ENCODE measurements at places on chromosomes 6 and 20. TPM values are rescaled to one million over a fixed set of nuclear protein-coding genes. Genes with fewer than 3 reads are reported as not detected.

Gene SCRT2
- total RNA-seq = not detected

Gene ABHD16B
- not detected for total RNA-seq

Gene VSX1
- total RNA-seq = not detected

Gene SPATS1
- total RNA-seq = 0.25 TPM

Gene KCNQ2
- total RNA-seq = 39.5 TPM

Gene TULP1
- total RNA-seq = 0.46 TPM

Gene KCTD20
- total RNA-seq = 37.7 TPM

Gene PCMT1
- total RNA-seq = 133 TPM

Gene AK9
- total RNA-seq = 7.2 TPM

Gene CD40
- total RNA-seq = 14.0 TPM

All from neural progenitor cell (in vitro differentiated cells).